Stimulated activated CD4-positive, alpha-beta T cell treated with anti-CD3 and anti-CD28 coated beads, Interleukin-12 subunit alpha, Interleukin-12 subunit beta, amount 100 ng/mL, for 4 hours (primary cell): ENCODE measurements at places on chromosomes 12 and 14.

- no peak for DNase-seq
Observed at GRCh38 chr14:26773906-26774593, 176.2 kb upstream of the NOVA1 start.

DNA sequence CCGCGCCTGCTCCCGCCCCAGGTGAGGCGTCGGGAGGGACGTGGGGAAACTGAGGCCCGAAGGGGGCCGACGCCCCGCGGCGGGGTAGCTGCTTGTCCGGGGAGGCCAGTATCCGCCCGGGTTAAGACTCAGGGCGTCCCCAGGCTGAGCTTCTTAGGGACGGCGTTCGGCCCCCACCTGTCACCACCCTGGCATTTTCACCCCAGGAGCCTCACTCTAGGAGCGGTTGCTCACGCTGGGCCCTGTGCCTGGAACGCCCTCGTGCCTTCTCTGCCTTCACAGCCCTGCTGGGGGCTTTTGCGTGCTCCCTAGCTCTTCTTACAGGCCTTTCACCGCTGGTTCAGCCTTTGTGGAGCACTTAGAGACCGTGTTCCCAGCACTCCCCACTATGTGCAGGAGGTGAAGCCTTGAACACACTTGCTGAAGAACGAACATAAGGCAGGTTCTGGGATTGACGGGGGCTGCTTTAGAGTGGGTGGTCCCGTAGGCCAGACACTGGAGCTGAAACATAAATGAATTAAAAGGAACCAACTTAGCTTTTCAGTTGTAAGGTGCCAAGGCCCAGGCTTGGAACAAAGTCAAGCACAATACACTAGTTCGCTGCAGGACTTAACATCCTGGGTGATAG is 601 bp downstream of the ZNF839 start:
- DNase-seq, result peak; percentile 41

GRCh38 chr14:54737132-54737711 is 165.4 kb downstream of the GCH1 start:
- DNase-seq, result no peak

DNA sequence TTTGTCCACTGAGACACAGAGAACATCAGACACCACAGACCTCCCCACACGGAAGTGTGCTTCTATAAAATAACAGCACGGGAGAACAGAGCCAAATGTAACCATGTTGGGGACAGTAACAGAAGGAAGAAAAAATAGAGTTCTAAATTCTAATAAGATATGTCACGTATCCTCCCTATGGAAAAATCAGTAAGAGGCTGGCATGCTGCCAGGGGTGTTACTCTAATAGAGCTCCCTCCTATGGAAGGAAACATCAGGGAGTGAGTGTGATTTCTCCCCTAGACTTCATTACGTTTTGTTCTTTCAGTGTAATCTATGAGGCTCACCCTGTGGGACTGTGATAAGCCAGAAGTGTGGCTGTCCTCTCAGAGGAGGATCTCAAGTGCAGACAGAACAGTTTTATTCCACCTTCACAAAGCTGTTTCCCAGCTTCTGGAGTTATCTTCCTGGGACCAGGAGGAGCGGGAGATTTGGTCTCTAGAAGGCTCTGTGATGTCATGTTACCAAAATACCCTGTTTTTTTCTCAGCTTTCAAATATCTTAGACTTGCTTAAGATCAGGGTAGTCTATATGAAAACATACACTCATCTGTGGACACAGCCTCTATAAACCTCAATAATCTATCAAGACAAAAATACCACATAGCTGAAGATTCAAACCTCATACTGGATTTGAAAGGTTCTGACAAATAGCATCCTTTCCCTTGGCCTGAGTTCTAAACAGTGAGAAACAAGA is 69.3 kb downstream of the ZFC3H1 start:
- DNase-seq, result no peak

DNA sequence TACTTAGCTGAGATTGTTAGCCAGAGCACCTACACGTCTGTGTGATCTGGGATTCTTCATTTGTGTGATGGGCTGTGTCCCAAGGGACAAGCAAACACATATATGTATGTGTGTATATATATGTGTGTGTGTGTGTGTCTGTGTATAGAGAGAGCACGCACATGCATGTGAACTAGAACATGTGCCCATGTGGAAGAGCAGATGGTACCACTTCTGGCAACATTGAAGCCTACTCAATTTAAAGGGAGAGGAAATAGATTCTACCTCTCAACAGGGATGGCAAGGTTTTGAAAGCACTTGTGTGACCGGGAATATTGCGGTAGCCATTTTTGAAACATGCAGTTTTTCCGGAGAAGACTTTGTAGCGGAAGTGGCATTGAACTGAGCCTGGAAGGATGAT is 1.4 kb downstream of the TOMM20L start:
- DNase-seq, result no peak

- DNase-seq, result no peak
Observed at GRCh38 chr12:31057671-31058070, 16.0 kb upstream of the DDX11 start.

- DNase-seq, result no peak
Observed at GRCh38 chr14:77111021-77111420, 13.0 kb downstream of the CIPC start.

DNA sequence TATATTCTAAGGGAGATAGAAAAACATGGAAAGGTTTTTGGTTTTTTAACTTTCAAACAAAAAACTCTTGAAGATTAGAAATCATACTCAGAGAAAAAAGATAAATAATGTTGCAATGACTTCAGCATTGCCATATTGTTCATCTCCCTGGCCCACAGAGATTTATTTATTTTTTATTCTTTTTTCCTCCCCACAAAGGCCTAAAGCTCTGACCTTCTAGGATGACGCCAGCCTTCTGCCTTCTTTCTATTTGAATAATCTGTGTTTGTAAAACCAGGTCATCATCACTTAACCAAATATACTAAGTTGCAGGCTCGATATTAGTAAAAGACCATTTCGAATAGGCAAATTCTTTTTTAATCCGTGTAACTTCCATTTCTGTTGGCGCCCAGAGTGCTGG is 4.4 kb upstream of the DCP1B start:
- DNase-seq, result no peak

- DNase-seq, result no peak
Observed at GRCh38 chr12:56450241-56450640, 1.0 kb upstream of the TIMELESS start.

DNA sequence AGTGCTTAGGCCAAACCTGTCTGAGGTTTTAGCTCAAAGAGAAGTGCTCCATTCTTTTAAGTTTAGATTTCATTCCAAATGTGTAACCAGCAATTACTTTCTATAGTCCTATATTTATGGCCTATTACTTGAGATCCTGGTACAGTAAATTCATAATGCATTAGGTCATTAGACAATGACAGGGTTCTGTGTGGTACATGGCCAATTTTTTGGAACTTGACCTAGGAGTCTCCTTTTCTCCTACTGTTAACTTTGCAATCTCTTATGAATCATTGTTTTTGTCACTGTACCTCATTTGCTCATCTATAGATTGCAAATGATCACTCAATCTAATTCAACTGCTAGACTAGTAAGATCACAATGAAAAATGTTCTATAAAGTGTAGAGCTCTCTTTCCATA is 136.7 kb downstream of the PDE3A start:
- no peak for DNase-seq

GRCh38 chr12:15679151-15679550 is 110.0 kb downstream of the EPS8 start:
- no peak for DNase-seq

- no peak for DNase-seq
Observed at GRCh38 chr14:65150898-65151608, 48.7 kb upstream of the MAX start.

- peak; percentile 16 for DNase-seq
Observed at GRCh38 chr12:123937707-123938591, 34.7 kb downstream of the CCDC92 start.

- DNase-seq, result no peak
Observed at GRCh38 chr12:78938341-78939084, 73.9 kb downstream of the SYT1 start.

GRCh38 chr12:108348842-108349241 is 9.7 kb upstream of the CMKLR1 start:
- no peak for DNase-seq

DNA sequence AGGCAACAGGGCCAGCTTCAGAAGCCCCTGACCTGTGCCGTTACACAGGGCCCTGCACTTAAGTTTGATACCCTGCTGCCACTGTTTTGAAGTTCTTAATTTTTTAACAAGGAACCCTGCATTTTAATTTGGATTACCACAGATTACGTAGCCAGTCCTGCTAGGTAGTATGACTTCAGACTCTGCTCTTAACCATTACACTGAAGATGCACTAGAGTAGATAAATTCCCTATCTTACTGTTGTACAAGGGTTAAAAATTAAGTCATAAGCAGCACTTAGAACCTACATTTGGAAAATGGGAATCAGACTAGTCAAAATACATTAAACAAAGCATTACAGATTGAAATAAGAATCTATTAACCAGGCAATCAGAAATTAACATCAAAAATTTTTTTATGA is 2.3 kb downstream of the GNPNAT1 start:
- DNase-seq, result no peak

DNA sequence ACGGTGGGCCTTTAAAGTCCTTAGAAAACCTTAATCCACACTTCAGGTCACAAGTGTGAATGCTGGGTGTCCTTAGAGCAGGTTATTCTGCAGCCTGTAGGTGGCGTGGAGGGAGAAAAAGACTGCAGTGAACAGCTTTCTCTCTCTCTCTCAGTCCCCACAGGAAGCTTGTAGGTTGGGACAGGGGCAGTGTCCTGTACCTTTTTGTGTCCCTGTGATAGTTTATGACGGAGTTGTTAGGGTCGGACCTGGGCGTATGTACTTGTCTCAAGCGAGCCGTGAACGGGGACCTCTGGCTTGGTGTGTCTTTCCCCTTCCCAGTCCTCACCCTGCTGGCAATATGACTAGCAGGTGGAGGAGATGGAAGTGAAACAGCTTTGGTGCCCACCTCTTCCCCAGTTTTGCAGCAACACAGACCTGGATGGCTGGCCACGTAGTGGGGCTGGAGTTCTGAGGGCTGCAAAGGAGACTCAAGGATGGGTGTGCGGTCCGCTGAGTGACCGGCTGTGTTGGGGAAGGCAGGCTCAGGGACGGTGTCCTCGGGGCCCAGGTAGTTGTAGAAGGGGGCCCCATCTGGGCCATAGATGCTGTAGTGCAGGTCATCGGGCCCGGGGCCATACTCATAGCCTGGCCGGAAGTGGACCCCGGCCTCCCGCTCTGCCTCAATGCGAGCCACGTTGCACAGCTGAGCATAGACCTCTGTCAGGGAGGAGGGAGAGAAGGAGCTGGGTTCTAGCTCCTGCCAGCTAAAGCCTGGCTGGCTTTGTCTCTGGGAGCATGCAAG is 8.9 kb downstream of the ISCA2 start:
- DNase-seq, result no peak

GRCh38 chr14:89870316-89870715 is 84.2 kb downstream of the EFCAB11 start:
- no peak for DNase-seq

- DNase-seq, result peak; percentile 72
Observed at GRCh38 chr12:89040146-89040964, 311.9 kb downstream of the DUSP6 start.

DNA sequence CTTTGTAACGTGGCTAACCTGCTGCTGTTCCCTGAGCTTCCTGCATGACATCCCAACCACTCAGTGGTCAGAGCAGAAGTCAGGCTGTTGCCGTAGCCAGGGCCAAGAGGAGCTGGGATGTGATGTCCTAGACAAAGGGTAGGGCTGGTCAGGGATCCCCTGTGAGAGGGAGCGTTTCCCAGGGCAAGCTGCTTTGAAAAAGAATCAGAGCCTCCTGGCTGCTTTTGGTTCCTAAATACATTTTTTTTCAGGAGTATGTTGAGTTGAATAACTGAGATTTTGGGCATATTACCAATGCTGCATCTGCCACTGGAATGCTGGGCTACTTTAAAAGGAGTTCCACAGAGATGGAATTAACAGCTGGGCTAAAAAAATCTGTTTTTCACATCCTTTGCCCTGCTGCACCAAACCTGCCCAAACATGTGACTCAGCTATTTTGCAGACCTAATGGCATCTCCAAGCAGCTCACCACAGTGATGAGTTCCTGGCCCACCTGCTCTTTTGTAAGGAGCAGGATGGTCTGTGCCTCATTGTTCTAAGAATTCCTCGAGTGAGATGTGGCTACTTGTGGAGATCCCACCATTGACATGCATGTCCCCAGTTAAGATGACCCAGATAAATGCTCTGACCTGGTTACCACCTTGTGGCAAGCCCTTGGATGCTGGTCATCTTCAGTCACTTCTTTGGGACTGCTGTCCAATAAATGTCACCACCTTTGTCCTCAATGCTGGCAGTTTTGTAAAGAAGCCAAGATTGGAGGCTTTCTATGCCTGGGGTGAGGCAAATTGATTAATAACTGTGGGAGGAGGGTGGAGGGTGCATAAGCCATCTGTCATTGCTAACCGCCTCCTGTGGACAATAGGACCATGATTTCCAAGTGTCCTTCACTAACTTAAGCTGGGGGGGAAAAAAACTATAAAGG is 24.1 kb downstream of the ANKRD13A start:
- no peak for DNase-seq

- DNase-seq, result no peak
Observed at GRCh38 chr14:81818271-81818670, 284.6 kb upstream of the SEL1L start.

- no peak for DNase-seq
Observed at GRCh38 chr12:6840761-6841515, at the start of gene GNB3. TSS of gene GNB3 (plus strand) at chr12:6840925. CDS start at chr12:6841288, 363 bp downstream.

DNA sequence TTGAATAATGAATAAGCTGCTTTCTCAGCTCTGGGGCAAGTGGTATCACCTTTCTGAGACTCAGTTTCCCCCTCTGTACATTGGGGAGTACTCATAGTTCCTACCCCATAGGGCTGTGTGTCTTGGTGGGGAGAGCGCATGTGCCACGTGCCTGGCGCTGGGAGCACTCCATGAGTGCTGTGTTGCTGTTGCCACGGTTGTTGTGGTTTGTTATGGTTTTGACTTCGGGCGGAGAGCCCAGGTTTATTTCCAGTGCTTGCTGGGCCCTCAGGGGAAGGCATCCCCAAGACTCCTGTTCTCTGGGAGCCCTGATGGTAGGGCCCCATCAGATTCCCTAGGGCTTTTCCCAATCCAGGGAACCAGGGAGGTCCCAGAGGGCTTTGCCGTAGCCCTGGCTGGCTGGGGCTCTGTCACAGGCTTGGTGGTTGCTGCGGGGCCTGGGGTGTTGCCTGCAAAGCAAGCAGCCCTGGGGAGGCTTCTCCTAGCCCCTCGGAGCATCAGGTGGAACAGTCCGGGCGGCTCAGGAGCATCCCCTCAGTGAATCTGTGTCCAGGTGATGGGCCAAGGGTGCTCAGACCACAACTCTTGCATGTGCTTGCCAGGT is 18.6 kb downstream of the SH2B3 start:
- DNase-seq, result no peak

DNA sequence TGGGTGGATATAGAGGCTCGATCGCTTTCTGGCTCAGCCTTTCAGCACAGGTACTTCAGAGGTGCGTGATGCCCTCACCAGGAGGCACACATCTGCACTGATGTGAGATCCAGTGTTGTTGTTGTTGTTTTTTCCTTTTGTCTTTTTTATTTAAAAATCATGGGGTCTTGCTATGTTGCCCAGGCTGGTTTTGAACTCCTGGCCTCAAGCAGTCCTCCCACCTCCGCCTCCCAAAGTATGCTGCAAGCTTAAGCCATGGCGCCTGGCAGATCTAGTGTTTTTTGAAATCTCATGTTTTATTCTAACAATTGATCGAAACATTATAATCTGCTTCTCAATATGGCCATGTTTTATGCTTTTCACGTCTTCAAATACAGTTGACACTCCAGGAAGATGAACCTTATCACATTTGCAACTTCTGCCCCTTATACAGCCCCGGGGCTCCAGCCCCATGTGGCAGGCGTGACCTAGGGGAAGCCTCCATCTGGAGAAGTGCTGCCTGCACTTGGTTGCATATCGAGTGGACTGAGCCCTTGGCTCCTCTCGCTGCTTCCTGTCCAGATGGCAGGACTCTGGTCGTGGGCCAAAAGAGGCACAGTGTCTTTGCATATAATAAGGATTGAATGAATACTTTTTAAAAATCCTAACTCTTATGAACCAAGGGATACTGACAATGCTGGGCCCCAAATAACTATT is 71.7 kb downstream of the TRAF3 start:
- DNase-seq, result no peak
